A172 (cell line): ENCODE measurements at places on chromosomes 11 and 22.

DNA sequence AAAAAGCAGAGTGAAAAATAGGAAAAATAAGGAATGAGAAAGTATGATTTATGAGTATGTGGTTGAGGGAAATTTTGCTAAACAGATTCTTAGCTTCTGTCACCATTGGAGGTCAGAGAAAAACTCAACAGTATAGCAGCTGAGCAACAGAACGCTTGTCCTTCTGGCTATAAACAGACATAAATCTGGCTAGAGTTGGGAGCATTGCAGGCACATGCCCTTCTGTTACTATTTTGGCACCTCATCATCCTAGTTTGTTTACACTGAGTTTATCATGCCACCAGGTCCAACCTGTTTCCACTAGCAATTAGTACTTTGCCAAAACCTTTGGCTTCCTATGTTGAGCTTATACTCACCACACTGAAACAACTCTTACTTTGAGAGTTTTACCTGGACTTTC, 6.9 kb downstream of the UBE4A start:
- no peak for DNase-seq

GRCh38 chr11:76658231-76658630, 12.3 kb downstream of the LRRC32 start:
- DNase-seq, result no peak

DNA sequence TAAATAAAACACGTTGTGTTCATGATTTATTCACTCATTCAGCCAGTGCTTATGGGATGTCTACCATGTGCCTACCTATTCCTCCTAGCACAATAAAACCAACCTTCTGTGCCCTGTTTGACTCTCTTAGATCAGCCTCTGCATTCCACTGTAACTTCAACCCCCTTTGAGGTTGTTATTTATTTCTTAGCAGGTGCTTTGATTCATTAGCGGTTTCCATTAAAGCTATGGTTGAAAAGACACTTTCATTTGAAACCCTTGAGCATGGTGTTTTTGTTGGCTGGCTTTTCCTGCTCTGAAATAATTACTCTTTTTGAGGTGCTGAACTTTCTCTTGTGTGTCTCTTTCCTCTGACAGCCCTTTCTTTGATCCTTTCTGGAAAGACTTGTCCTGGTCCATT, 570.6 kb upstream of the LARGE1 start:
- no peak for DNase-seq

DNA sequence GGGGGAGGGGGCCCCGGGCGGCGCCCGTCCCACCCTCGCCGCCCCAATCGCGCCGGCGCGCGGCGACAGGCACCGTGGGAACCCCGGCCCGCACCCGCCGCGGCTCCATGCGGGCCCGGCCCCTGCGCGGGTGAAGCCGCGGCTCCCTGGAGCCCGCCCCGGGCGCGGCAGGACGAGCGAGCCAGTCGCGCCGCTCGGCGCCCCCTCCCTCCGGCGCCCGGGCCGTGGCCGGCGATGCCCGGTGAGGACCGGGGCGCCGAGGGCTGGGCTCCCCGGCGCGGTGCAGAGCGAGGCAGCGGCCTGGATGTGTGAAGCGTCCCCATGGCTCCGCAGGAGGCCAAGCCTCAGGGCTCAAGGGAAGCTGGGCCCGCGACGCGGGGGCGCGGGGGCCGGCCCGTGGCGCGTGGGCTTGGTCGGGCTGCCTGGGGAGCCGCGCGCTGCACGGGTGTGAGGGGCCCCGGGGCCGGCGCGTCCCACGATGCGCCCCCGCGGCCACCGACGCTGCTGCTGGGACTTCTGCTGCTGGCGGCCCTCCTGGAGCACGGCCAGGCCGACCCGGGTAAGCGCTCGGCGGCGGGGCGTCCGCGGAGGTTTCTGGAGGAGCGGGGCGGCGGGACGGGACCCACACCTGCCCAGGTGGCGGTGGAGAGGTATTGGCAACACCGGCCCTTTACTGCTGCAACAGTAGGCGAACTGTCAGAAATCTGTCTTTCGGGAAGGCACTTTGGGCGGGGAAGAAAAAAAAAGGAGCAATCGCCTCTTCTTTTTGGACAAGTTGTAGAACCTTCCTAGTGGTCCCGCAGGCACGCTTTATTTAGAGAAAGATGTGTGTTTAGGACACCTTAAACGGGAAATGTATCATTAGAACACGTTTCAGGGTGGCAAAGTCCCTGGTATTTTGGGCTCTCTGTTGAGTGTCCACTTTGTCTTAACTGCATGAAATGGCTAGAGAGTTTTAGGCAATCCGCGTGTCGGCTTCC, 119.4 kb downstream of the HIPK3 start:
- DNase-seq, result no peak

DNA sequence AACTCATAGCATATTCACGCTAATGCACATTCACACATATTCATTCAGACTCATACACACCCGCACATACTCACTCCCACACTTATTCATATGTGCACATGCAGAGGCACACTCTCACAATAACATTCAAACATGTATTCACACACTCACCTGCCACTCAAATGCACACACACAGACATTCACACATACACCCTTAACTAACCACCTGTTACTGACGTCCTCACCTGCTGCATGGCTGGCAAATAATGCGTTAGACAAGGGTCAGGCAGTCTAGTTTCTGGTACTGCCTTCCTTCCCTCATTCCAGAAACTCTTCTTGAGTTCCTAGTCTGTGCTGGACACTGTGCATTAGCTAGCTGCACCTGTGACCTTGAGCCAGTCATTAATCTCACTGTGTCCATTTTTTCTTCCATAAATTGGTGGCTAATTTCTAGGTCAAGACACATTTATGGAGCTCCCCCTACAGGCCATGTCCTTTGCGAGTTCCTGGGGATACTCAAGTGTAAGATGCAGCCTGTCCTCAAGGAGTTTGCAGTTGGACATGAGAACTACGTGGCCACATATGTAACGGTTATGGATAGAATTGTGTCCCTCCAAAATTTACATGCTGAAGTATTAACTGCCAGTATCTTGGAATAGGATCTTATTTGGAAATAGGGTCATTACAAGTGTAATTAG, 34.5 kb upstream of the SEZ6L start:
- no peak for DNase-seq

DNA sequence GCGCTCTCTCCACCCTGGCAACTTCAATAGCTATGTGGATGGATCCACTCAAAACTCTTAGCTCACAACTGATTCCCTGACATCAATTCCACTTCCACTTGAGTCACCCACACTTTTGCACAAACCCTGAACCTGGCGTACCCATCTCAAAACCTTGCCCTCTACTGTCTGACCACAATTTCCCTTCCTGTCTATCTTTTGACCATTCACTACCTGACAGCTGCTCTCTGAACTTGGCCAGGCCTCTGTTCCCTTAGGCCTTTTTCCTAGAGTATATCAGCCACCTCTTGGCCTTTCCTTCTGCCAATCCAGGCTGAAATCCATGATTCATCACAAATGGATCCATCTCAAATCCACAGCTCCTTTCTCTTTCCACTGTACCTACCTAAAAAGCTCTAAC, 106.0 kb downstream of the RPL27A start:
- DNase-seq, result no peak

GRCh38 chr11:72838691-72839305, 24.6 kb downstream of the ATG16L2 start:
- no peak for DNase-seq

DNA sequence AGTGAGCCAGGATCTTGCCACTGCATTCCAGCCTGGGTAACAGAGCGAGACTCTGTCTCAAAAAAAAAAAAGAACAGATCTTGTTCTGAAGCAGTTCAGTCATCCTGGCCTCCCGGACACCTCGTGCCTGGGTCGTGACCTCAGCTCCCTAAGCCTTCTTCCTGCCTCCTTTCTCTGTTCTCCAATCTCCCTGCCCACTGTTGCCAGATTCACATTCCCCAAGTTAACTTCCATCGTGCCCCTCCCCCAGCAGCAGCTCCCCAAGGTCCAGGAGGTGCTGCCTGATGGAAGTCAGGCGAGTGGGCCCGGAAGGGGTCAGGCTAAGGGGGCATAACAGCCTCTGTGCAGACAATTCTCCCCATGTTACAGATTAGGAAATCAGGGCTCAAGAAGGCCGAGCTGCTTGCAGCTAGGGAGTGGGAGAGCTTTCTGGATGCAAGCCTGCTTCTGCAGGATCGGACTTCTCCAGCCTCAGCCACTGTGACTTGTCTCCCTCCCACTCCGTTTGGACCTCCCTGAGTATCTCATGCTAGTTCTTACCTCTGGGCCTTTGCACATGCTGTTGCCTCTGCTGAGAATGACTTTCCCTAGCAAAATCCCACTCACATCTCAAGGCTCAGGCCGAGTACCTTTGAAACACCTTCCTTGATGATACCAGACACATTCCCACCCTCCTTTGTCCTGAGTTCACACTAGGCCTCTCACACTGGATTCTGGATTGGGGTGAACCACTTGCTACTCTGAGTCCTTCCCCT, 14.3 kb upstream of the TMEM184B start:
- no peak for DNase-seq

DNA sequence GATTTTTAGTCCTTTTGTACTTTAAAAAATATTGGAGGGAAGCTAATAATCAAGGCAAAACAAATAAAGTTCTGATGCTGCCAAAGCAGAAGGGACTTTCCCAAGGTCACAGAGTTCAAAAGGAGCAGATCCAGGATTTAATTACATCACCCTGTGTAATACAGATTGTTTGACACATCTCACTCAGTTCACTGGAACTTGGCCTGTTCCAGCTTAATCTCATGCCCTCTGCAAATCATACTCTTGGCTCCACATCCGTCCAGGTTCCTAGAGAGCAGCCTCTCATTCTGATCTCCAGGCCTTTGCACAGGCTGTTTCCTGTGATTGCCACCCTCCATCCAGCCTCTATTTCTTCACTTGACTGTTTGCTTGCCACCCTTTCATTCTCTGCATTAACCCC, 151.7 kb downstream of the SPON1 start:
- no peak for DNase-seq

DNA sequence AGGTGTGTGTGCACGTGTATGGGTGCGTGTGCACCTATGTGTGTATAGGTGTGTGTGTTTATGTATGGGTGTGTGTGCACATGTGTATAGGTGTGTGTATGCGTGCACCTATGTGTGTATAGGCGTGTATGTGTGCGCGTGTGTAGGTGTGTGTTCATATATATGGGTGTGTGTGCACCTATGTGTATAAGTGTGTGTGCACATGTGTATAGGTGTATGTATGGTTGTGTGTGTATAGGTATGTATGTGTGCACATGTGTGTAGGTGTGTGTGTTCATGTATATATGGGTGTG, 26.9 kb downstream of the KCNQ1 start:
- no peak for DNase-seq

DNA sequence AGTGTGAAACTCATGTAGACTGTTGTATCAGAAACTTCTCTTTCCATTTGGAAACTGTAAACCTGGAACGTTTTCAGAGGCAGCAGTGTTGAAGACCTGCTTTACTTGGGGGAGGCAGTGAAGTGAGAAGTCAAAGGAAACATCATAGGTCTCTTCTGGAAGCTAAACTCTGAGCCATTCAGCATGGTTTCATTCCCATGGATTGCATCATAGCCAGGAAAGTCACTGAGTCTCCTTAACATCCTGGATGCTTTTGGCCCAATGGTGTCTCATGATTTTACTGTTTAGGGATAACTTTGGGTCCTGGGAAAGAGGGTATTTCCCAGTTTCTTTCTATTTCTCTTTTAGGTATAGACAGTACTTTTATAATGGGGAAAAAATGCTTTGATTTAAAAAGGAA, 153.2 kb upstream of the E2F8 start:
- DNase-seq, result no peak

DNA sequence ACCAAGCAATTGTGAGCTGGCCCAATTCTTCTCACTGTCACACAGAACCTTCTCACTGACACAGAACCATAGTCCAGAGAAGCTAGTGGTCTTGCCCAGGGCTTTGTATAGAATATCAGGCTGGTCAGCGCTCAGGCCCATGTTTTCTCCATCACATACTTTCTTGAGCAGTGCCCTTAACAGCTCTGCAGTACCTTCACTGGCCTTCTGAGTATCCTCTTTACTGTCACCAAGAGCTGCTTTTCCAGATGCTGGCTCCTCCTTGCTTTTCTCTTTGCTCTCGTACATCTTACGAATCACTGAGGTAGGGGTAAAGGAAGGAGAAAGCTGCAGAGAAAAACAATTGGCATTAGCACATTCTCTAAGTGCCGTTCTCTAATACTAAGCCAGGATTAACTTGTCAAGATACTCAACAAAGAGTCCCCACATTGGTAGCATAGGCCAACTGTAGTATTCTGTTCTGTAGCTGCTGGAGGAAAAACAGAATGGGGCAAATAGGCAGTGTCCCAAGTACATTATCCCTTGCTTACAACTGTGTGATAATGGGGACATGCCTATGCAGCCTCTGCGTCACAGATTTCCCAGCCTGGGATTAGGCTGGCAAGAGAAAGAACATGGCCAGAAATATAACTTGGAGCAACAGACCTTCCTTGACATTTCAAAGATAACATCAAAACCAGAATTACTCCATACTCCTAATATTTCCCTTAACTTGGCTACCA, 43.5 kb downstream of the DRG1 start:
- DNase-seq, result no peak

- no peak for DNase-seq
These were observed 86.4 kb downstream of the ISX start for GRCh38 chr22:35152316-35152715.

DNA sequence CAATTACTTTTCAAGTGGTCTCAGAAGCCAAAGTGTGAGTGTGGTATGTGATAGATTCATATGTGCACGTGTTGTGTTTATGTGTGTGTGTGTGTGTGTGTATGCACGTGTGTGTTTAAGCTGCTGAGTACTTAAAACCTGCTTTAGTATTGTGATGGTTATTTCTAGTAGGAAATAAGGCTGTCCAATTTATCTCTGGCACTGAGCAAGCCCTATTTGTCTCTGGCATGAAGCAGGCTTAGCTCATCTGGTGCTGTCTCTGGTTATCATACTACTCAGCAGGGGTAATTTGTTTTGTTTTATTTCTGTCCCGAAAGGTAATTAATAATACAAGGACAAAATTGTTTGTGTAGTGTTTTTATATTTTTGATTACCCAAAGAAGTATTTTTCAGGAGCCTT, 333.7 kb downstream of the FAT3 start:
- no peak for DNase-seq

- DNase-seq, result no peak
These were observed 222.5 kb upstream of the SNX19 start for GRCh38 chr11:131138731-131139130.

GRCh38 chr11:6474413-6474792, 662 bp upstream of the TRIM3 start:
- DNase-seq, result no peak

DNA sequence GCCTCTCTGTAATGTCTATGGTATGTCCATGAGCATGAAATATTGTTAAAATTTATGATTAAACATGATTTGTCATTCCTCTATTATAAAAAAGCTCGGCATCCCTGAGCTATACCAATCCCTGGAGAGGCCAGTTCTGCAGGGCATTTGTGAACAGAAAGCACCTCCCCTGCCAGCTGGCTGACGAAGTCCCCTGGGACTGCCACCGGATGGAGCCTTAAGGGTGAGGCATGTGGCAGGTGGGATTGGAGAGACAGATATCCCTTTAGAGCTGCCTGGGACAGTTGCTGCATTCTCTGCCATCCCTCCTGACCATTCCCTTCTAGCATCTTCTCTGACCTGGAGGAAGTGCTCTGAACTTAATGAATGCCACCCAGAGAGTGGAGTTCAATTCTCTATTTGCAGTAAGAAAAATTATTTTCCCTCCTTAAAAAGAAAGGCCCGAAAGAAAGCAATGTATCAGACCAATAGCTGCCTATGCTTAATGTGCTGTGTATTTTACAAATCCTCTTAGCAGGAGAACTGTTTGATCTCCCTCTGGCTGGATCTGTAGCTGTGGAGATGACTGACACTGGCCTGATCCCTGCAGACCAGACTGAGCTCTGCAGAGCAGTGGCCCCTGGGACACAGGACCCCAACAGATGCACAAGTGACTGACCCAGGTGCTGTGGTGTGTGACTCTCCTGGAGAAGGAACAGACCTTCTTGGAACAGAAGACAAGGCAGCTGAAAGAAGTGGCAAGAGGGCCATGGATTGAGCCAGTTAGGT, 219.0 kb upstream of the NAV2 start:
- DNase-seq, result no peak
